ENCODE measurements at places on chromosomes 2 and 18. TPM values are rescaled to one million over a fixed set of nuclear protein-coding genes. Genes with fewer than 3 reads are reported as not detected.

The CCBE1 gene
- 1.2 TPM for total RNA-seq

The XDH gene
- total RNA-seq = not detected

The ZAP70 gene
- not detected for total RNA-seq

The SLC14A1 gene
- 1.5 TPM for total RNA-seq

The RGPD6 gene
- 17.2 TPM for total RNA-seq

The SLC9A2 gene
- total RNA-seq = not detected

The FOXI3 gene
- not detected for total RNA-seq

The CCDC148 gene
- under 0.01 TPM for total RNA-seq

The ABCG8 gene
- not detected for total RNA-seq

The NOSTRIN gene
- total RNA-seq = under 0.01 TPM

The SLC40A1 gene
- 4.5 TPM for total RNA-seq

The DSG3 gene
- total RNA-seq = not detected

The SLC9A4 gene
- total RNA-seq = not detected

The TOGARAM2 gene
- total RNA-seq = not detected

The RAB27B gene
- total RNA-seq = 0.32 TPM

The GATA6 gene
- total RNA-seq = 8.1 TPM

The DLX1 gene
- total RNA-seq = not detected

The GRB14 gene
- total RNA-seq = 11.9 TPM

The TUBA4A gene
- total RNA-seq = 5.3 TPM

The CD8B gene
- not detected for total RNA-seq

The TPO gene
- not detected for total RNA-seq

The HTR2B gene
- under 0.01 TPM for total RNA-seq

The MAP3K20 gene
- total RNA-seq = 24.7 TPM

The LCT gene
- not detected for total RNA-seq

The LRRTM1 gene
- not detected for total RNA-seq

The MAL gene
- total RNA-seq = not detected

The BOLL gene
- total RNA-seq = not detected

The COX5B gene
- 259 TPM for total RNA-seq

The ST6GAL2 gene
- not detected for total RNA-seq

The DSC3 gene
- 1.3 TPM for total RNA-seq

The SETBP1 gene
- total RNA-seq = 6.2 TPM

The ERICH2 gene
- total RNA-seq = not detected

The APOB gene
- total RNA-seq = 0.30 TPM

The ASXL3 gene
- 0.32 TPM for total RNA-seq

The PROKR1 gene
- total RNA-seq = not detected

The GYPC gene
- total RNA-seq = 1.5 TPM

The CWC22 gene
- total RNA-seq = 17.3 TPM

The BCL11A gene
- total RNA-seq = under 0.01 TPM

The OSR1 gene
- not detected for total RNA-seq

The PTPRM gene
- 37.2 TPM for total RNA-seq

The ACVR1C gene
- 0.15 TPM for total RNA-seq
